CD8-positive, alpha-beta memory T cell (primary cell): ENCODE measurements at places on chromosomes 11 and 22. TPM values are rescaled to one million over a fixed set of nuclear protein-coding genes. Genes with fewer than 3 reads are reported as not detected.

- DNase-seq = peak; percentile 58
Measured at GRCh38 chr22:46576556-46577367, 39.3 kb upstream of the CELSR1 start.

GRCh38 chr11:17522655-17523054 is 21.6 kb downstream of the USH1C start:
- DNase-seq = no peak

GRCh38 chr22:38849811-38850210 is 6.0 kb upstream of the NPTXR start:
- DNase-seq = no peak

GRCh38 chr11:77967121-77967520 is 27.3 kb downstream of the INTS4 start:
- DNase-seq = no peak

GRCh38 chr22:42611051-42611450 is 3.6 kb downstream of the POLDIP3 start:
- DNase-seq = no peak

- no peak for DNase-seq
Measured at GRCh38 chr11:27215471-27216269, 147.3 kb downstream of the CCDC34 start.

- DNase-seq = no peak
Measured at GRCh38 chr11:124897674-124898262, at the start of gene ROBO4. Gene ROBO4, minus strand, starts transcription at chr11:124897865. Its CDS starts 70 bp downstream, at chr11:124897795.

- peak; percentile 57 for DNase-seq
Measured at GRCh38 chr11:3037040-3037944, 19.9 kb downstream of the CARS1 start.

DNA sequence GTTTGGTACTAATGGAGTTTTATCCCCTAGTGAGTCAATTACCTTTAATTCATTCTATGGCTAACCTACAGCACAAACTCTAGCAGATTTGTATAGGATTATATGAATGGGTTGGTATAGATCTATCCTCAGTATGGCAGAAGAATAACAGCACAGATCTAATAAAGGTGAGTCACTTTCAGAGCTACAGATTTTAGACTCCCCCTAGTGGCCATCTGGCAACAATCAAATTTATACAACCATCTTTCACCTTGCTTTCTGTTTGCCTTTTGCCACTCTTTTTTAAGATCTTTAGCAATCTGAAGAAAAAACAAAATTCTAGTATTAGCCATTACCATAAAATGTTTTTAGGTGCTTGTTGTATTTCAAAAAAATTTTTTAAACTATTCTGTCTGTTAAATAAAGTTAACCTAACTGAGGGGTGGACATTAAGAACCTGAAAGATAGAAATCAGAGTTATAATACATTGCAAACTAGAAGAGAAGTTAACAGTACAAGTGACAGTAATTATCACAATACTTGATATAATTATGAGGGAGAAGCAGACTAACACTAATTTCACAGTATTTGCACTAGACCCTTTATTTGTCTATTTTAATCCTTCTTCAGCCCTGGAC is 25.8 kb downstream of the DDIAS start:
- no peak for DNase-seq

DNA sequence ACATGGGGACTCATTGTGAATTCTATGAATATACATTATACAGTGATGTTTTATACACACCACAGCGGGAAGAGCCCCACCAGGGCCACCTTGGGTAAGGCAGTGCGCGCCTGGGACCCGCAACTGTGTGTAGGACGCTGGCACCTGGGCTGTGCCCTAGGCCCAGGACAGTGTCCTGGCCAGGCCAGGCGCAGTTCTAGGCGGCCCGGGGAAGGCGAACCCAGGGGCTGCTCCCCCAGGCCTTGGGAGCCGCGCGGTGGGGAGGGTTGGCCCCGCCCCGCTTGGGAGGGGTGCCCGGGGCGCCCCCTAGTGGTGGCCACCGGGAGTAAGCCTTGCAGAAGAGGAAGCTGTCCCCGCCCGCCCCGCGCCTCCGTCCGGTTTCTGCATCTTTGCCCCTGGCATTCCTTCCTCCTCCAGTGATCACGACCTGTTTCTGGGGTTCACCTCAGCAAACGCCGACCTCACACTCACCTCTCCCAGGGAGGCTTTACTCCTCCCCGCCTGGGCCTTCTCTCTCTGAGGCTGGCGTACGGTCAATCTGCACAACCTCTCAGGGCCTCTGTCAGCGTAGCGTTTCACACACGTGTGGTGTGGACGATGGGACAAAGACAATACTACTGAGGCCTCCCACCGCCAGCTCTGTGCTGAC is 9.5 kb upstream of the EHD1 start:
- peak; percentile 78 for DNase-seq

GRCh38 chr11:80165744-80166143 is 724.9 kb upstream of the TENM4 start:
- no peak for DNase-seq

- DNase-seq = no peak
Measured at GRCh38 chr22:21937821-21938070, 14.9 kb downstream of the PPM1F start.

DNA sequence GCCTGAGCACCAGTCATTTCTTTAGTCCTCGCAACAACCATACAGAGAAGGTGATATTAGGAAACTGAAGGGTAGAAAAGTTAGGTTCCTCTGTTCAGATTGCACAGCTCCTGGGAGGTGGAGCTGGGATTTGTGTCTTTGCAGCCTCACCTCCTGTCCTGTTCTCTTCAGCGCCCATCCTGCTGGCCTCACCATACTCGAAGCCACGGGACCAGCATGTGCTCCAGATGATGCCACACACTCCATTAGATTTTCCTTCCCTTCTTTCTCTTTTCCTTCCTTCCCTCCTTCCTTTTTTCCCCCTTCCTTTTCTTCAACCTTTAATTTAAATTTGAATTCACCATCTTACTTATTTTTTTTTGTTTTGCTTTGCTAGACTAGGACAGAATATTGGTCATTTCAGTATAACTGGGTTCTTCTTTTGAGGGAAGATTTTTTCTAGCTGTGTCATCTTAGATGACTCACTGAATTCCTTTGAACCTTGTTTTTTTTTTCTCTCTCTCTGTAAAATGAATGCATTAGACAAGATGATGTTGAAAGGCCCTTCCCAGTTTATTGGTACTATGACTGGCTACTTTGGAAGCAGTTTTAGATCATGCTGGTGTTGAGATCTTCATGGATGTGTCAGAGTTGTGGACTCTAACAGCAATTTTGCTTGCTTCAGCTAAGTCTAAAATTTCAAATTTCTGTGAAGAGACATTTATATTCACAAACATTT is 662.5 kb upstream of the TENM4 start:
- DNase-seq = no peak

GRCh38 chr11:108873310-108873709 is 208.4 kb downstream of the DDX10 start:
- DNase-seq = no peak

DNA sequence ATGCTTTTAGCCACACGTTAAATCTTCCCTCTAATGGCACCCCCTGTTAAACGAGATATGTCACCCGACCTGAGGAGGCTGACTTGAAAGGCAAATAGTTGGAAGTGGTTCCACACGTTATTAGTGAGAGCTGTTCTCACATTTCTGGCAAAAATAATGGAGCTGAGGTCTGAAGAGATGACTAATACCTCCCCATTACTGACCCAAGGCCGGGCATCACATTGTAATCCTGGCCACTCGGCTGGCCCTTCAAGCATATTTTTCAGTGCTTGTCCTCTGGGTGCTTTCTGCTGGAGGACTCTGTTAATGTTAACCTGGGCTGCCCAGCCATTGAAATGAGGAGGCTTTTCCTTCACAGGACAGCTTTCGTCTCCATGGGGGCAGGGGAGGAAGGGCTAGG is 260.0 kb upstream of the CADM1 start:
- no peak for DNase-seq

DNA sequence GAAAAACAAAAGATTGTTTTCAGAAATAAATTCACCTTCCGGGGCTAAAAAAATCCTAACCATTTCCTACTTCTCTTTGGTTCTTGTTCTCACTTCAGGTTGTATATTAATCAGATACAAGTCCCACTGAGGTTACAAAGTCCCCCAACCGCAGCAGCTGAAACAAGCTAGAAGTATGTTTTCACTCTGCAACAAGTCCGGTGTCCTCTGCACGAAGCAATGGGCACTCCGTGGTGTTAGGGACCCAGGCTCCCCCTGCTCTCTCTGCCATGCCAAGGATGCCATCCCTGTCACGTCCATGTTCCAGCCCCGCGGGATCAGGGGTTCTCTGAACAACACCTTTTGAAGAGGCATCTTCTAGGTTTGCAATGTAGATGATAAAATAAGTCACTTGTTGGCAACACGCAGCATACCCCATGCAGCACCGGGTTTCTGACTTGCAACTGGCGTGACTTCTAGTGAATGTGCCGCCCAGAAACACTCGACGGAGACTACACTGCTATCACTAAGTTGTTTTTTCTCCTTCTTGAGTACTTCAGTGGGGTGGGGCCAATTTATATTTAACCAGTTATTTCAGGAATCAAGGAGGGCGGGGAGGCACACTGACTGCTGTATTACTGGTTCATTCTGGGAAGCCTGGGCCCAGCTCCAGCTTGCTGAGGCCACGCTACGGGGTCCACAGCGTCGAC is 25.4 kb upstream of the GSTP1 start:
- DNase-seq = no peak

- DNase-seq = no peak
Measured at GRCh38 chr11:76124905-76125770, 81.2 kb downstream of the WNT11 start.

DNA sequence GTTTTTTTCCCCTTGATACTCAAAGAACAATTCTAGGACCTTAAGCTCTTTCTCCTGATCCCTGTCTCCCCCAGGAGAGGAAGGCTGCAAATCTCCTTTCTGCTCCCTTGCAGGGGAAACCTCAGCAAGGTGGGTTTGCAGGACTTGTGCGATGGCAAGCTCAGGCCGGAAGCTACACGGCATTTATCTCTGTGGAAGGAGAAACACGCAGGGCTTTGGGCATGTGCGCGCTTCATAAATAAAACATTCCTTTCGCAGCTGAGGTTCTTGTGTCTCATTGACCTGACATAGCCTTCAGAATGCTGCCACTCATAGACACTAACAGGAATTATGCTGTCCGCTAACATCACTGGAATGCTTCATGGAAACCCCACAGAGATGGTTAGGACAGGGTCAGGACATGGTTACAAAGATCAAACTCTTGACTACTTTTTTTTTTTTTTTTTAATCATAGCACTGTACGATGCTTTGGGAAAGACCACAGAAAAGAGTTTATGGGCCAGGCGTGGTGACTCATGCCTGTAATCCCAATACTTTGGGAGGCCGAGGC is 42.6 kb downstream of the SLN start:
- no peak for DNase-seq

DNA sequence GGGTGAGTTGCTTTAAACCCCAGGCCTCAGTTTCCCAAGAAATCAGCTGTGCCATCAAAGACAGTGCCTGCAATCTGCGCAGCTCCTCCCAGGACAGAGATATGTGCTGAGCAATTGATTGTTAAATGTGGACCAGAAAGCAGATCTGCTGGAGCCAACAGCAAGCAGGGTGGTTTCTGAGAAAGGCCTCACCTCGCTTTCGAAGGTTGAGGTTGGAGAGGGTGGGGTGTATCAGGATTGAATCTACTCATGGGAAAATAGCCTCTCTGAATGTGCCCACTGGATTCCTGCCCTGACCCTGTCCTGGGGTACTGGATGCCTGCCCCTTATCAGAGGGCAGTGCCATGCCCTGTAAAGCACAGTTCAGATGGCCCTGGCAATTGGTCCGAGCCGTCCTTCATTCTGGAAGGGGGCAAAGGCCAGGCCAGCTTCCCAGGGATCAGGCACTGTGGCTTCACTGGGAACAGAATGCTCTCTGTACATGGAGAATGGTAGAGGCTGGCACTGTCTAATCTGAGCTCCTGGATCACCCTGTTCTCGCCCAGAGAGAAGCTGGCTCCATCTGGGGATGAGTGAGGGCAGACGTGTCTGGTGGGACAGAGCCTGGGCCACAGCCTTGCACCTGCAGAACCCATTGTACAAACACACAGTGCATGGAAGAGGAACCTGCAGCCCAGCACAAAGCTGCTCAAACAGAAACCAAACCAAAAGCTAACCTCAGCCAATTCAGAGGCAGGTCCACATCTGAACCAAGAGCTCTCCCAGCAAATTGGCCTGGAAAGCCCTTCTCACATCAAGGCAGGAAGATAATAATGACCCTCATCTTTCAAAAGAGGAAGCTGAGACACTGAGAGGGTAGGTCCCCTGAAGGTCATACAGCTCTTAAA is 15.2 kb downstream of the DHCR7 start:
- DNase-seq = no peak

GRCh38 chr22:44737406-44738346 is 14.7 kb upstream of the ARHGAP8 start:
- DNase-seq = no peak

- DNase-seq = no peak
Measured at GRCh38 chr11:72228844-72229231, 4.3 kb downstream of the INPPL1 start.

The SLC6A5 gene
- polyA plus RNA-seq = not detected

The FUT4 gene
- 2.1 TPM for polyA plus RNA-seq

The GP1BB gene
- not detected for polyA plus RNA-seq

The GTSE1 gene
- 0.10 TPM for polyA plus RNA-seq

The GVQW3 gene
- polyA plus RNA-seq = 1.0 TPM

The TMEM109 gene
- polyA plus RNA-seq = 396 TPM

The LIF gene
- polyA plus RNA-seq = not detected

The SCN4B gene
- polyA plus RNA-seq = not detected

The MUC2 gene
- not detected for polyA plus RNA-seq

The TIMP3 gene
- polyA plus RNA-seq = not detected

The PRDM11 gene
- 3.1 TPM for polyA plus RNA-seq

The UBQLNL gene
- not detected for polyA plus RNA-seq
